Activated naive CD4-positive, alpha-beta T cell treated with anti-CD3 and anti-CD28 coated beads, Interleukin-2, amount 50 U/mL, for 16 hours (primary cell): ENCODE measurements at places on chromosomes 6 and 20.

- DNase-seq = no peak
Observed at GRCh38 chr6:152154559-152155356, 347.3 kb downstream of the ESR1 start.

GRCh38 chr6:118776607-118777549 lies 117.1 kb upstream of the ASF1A start:
- peak; percentile 69 for DNase-seq

GRCh38 chr20:6841128-6841527 lies 73.6 kb downstream of the BMP2 start:
- DNase-seq = no peak

- DNase-seq = no peak
Observed at GRCh38 chr20:10557685-10558084, 116.1 kb downstream of the JAG1 start.

GRCh38 chr6:1890987-1891386 lies 281.3 kb downstream of the FOXC1 start:
- DNase-seq = no peak

- no peak for DNase-seq
Observed at GRCh38 chr6:128150376-128150775, 249.5 kb upstream of the THEMIS start.

- no peak for DNase-seq
Observed at GRCh38 chr20:13396022-13396421, 174.9 kb downstream of the ISM1 start.

GRCh38 chr6:133549371-133549801 lies 308.2 kb downstream of the EYA4 start:
- no peak for DNase-seq

DNA sequence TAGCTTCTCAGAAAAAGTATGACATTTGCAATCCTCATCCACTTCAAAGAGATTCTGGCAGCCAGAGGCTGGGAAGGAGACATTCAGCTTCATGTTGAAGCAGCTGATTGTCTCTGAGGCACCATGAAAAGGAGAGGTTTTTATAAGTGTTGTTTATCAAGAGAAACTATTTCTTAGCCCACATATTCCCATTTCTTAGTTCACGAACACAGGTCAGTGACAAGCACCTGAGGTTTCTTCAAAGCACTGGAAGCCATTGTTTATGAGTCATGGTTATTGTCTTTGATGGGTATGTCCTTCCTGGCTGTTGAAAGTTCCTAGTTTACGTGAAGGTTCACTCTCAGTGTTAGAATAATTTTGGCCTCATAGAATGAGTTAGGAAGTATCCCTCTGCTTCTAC lies 3.0 kb upstream of the DDX43 start:
- no peak for DNase-seq

DNA sequence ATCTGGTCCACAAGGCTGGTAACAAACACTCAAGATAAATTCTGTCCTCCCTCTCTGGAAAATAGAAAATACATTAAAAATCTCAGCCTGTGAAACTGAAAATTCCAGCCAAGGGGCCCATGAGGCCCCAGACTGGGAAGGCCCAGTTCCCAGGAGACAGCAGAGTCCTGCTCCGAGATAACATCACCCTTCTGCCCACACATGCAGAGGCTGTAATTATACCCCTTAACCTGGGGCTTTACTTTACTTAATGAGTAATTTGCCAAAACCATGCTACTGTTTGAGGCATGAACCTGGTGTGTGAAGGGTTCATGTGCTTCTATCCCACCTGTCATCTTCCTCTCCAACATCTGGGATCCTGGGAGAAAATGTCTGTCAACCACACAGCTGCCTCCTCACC lies 398.9 kb upstream of the SULF2 start:
- DNase-seq = no peak

GRCh38 chr6:133956416-133957049 lies 3.5 kb downstream of the TBPL1 start:
- no peak for DNase-seq

- DNase-seq = no peak
Observed at GRCh38 chr20:35339007-35339406, 46.8 kb upstream of the FAM83C start.

DNA sequence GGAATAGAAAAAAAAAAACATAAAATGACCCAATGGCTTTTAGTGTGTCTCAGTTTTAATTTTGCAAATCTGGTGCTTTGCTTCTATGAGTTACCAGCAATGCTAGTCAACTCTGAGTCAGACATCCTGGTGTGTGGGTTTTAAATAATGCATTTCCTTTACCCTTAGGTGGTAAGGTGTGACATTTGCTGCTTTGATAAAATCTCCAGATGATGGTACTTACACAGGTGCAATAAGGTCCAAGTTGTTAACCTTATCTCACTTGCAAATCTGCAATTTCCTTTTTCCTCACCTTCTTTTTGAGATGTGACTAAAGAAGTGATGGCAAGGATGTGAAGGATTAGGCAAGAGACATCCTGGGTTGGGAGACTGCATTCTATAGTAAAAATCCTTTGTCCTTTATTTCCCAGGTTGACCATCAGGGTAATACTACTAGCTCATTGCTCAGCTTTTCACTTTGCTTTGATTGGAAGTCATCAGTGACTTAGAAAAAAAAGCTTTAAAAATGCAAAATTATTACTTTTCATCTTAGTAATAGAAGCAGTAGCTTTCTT lies 818.5 kb upstream of the FLRT3 start:
- no peak for DNase-seq

- DNase-seq = no peak
Observed at GRCh38 chr20:47878601-47879027, 93.3 kb upstream of the SULF2 start.

DNA sequence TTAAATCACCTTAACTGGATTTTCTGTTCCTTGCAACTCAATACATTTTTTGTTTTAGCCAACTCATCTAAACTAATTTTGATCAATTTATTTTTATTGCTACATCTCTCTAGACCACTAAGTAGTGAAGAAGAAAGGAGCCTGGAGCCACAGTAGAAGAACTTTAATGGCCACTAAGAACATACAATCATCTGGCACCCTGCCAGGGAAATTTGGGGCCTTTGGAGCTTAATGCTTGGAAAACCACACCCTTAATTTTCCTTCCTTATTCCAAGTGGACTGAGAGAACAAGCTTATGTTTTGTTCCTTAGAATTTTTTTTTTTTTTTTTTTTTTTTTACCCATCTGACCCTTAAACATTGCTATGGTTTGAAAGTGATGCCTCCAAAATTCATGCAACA lies 12.0 kb upstream of the GMDS start:
- no peak for DNase-seq

DNA sequence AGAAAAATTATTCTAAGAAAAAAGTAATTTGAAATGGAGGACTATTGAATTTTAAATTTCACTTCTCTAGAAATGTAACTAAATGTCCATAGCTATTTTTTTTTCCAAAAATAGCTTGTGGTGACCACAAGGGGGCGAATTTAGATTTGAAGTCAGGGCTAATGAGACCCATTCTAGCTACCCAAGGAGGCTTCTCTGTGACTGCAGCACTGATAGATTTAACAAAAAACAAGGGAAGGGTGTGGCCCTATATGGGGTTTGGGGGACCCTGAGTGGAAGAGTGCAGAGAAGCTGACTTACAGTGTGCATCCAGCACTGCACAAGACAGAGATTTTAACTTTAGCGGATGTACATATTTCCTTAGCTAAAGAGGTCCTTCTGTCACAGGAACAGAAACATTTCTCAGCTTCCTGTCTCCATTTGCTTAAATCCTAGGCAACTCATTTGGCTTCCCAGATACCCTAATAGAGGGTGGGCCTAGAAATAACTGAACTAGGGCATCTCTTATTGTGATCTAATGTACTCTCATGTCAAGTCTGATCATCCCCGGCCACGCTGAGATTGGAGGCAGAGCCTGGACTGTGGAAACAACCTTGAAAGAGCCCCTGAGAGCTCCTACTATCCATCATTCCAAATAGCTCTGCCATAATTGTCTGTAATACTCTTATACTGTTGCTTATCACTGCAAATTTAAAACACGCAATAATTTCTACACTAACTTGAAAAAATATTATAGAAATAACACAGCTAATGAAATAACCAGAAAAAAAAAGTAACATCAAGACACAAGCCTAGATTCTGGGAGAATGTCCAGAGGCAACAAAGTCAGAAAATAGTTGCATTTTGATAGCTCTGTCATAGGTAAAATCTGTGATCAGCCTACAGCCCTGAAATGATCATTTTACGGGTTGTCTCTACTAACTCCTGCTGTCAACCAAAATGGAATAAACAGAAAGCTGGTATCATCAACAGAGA lies 93.6 kb downstream of the SNAP91 start:
- no peak for DNase-seq

DNA sequence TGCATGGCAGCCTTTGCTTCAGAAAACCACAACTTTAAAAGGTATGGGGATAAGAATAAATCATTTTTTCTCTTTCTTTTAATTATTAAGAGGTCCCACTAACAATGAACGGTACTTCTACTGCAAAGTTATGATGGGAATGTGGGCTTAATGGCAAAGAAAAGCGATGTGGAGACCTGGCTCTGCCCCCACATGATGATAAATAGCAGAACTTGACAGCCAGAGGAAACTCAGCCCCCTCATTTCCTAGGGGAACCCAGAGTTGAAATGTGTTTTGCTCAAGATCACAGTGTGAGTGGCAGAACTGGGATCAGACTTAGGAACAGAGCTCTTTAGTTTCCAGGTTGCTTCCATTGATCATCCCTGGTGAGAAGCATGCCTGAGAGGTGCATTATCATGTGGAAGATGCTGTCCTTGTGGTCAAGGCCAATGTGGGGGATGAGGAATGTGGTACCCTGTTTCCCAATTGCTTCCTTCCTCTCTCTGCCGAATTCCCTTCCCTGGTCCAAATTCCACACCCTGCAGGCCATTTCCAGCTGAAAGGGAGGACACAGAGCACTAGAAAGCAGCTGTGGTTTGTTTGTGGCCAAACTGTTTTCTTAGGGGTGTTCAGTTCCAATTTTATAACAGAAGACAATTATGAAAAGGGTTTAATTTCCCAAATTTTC lies 66.0 kb downstream of the BACH2 start:
- DNase-seq = no peak

- DNase-seq = no peak
Observed at GRCh38 chr6:25041485-25042035, 105.8 kb upstream of the RIPOR2 start.

GRCh38 chr20:5091902-5092301 lies 27.9 kb downstream of the PCNA start:
- no peak for DNase-seq

DNA sequence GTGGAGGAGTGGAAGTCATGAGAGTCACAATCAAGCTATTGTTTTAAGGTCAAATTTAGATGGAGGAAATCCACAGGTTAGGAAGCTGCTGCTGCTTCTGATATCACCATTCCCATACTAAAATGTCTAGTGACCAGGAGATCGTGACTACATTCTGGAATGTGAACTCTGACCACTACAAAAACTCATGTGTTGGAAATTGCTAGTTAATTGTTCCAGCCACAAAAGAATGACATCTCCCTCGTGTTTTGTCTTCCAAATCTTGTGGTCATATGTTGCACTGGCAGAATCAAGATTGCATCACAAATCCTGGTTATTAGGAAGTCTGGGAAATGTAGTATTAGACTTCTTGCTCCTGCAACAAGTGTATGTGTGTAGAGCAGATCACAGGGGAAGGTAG lies 441.9 kb downstream of the CD109 start:
- no peak for DNase-seq

GRCh38 chr20:24805456-24806238 lies 143.4 kb upstream of the CST7 start:
- DNase-seq = no peak

- DNase-seq = no peak
Observed at GRCh38 chr20:19932170-19932667, 84.9 kb upstream of the NAA20 start.

- DNase-seq = no peak
Observed at GRCh38 chr20:55253781-55254180, 751.5 kb downstream of the CBLN4 start.

DNA sequence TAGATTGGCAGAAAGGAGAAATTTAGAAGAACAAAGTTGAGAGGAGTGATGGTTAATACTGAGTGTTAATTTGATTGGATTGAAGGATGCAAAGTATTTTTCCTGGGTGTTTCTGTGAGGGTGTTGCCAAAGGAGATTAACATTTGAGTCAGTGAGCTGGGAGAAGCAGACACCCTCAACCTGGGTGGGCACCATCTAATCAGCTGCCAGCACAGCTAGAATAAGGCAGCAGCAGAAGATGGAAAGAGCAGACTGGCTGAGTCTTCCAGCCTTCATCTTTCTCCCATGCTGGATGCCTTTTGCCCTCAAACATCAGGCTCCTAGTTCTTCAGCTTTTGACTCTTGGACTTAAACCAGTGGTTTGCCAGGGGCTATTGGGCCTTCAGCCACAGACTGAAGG lies 437.7 kb upstream of the AGPAT4 start:
- no peak for DNase-seq

- DNase-seq = no peak
Observed at GRCh38 chr20:7585126-7585679, 355.1 kb downstream of the HAO1 start.

GRCh38 chr6:27144740-27145079 lies 102.8 kb upstream of the PRSS16 start:
- DNase-seq = no peak

- no peak for DNase-seq
Observed at GRCh38 chr6:25472306-25472705, 179.7 kb upstream of the SCGN start.

- DNase-seq = no peak
Observed at GRCh38 chr6:149642829-149643580, 5.5 kb downstream of the KATNA1 start.

- no peak for DNase-seq
Observed at GRCh38 chr6:111846492-111847409, 26.5 kb downstream of the FYN start.

GRCh38 chr6:4369616-4370015 lies 234.2 kb upstream of the ECI2 start:
- DNase-seq = no peak

DNA sequence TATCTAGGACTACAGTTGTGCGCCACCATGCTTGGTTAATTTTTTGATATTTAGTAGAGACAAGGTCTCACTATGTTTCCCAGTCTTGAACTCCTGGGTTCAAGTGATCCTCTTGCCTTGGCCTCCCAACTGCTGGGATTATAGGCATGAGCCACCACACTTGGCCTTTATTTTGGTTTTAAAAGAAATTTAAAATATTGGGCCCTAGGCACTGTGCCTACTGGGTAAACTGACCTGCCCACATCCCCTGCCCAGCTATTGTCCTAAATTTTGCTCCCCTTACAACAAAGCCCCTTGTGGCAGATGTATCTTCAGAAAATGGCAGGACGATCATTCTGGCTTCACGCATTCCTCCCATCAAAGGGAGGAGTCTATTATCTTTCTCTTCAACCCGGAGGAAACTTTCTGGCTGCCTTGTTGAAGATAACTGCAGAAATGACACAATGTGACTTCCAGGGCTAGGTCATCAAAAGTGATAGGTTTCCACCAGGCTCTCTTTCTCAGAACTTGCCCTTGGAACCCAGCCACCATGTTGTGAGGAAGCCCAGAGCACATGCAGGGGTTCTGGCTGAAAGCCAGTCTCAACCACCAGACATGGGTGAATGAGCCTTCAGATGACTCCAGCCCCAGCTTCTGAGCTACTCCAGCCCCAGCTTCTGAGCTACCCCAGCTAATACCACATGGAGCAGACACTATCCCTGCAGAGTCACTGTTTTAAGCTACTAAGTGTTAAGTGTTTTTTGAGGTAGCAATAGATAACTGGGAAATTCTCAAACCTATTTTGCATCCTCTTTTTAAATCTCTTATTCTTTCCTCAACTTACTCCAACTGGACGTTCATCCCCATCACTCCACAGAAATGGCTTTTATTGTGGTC lies 4.6 kb upstream of the GUCA1B start:
- no peak for DNase-seq
